ENCODE measurements at places on chromosomes 7 and 10. TPM values are rescaled to one million over a fixed set of nuclear protein-coding genes. Genes with fewer than 3 reads are reported as not detected.

DNA sequence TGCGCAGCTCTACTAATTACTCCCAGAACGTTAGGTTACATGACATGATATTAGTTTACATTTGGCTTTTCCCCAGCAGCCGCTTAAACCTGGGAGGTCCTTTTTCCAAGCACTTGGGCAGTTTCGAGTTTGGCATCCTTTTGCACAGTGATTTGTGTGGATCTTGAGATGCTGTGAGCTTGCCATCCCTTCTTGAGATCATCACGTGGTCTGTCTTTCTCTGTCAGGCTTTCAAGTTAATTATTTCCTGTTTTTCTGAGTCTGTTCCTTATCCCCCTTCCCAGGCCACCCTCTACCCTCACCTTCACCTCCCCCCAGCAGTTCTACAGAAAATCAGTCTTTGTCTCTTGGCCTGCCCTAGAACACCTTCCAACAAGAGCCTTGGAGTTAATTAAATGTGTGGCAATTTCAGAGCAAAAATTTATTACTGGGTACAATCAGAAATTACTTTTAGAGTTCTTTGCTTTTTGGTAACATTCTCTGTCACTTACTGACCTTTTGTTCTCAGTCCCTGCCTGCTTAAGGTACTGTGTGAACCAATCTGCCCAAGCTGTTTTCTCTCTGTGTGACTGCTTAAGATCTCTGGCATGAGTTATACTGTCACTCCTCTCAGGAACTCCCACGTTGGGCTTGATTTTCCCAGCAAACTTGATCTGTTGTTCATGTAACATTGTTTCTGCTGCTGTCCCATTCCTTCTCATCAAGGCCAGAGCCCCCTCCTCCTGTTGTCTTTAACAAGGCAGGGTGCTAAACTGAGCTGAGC lies 3.1 kb upstream of the SLF2 start:
- DNase-seq, result no peak

DNA sequence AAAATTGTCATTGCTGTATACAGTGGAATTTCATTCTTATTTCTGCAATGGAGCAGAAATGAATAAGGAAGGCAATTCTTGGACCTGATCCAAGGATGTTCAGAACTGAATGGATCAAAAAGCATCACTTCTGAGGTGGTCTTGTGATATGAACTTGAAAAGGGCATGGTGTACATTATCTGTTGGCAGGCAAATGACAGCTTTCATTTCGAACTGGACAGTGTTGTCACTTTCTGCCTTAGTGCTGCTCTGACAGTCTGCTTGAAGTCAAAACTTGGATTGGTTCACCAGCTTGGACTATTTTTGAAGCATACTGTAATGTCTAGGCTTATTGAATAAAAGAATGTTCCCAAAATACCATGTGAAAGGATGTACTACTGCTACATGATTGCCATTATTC lies 52.0 kb downstream of the VCL start:
- DNase-seq, result no peak

DNA sequence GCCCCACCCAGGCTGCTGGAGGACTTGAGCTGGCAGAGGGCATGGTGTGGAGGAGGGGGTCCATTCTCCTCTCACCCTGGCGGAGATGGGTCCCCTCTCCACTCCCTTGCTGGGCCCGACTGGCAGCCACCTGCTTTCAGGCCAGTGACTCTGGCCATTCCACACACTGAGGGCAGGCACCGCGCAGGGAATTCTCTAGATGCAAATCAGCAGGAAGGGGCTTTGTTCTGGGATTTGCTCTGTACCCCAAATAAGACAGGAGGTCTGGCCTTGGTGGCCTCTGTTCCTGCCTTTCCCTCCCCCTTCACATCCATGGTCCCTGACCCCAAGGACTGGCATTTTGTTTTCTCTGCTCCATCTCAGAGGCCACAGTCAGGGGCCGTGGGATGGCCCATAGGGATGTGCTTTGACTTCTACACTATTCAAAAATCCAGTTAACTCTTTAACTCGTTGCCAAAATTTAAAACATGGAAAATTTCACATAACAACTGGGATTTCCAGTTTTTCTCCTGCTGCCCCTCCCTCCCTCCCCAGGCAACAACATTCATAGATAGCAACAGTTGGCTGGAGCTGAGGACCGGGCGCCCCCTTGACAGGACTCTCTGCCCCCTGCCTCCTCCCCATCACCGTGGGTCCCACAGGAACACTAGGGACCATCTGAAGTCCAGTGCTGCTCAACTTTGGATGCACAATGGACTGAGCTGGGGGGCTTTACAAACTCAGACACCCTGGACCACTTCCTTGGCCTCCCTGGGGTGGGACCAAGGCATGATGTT lies 33.9 kb downstream of the PPIF start:
- DNase-seq, result no peak

DNA sequence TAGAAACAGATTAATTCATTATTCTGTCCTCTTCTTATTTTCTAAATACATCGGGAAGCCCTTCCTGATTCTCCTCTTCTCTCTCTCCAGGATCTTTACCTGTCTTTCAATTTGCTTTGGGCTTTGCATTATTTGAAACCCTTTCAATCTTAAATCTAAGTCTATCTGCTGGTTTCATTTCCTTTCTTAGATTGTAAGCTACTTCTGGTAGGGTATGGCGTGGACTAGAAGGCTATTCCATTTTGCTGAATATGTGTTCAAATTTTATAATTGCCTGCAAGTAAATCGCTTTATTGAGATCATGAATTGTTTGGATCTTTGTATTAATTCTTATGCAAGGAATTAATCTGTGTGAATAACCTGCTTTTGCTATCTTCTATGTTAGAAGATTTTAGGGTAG lies 11.1 kb downstream of the STAM start:
- no peak for DNase-seq

DNA sequence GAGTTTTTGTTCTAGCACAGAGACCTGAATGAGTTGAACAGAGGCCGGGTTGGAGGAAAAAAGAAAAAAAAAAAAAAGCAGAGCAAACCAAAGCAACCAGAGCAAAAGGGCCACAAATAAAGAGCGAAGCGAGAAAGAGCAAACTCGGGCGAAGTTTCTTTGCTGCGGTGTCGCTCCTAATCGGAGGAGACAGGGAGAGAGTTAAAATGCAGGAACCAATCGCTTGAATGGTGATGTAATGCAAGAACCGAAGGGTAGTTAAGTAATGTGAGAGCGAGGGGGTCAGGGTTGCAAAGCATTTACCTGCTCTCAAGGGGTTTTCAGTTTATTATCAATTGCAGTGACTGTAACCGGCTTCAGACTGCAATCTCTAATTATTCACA lies 271.7 kb downstream of the TRIL start:
- DNase-seq, result no peak

GRCh38 chr7:26321435-26321834 lies 29.8 kb downstream of the SNX10 start:
- DNase-seq, result no peak

GRCh38 chr7:30464231-30464671 lies 14.3 kb downstream of the NOD1 start:
- no peak for DNase-seq

GRCh38 chr7:47648275-47648925 lies 66.5 kb upstream of the TNS3 start:
- DNase-seq, result no peak

DNA sequence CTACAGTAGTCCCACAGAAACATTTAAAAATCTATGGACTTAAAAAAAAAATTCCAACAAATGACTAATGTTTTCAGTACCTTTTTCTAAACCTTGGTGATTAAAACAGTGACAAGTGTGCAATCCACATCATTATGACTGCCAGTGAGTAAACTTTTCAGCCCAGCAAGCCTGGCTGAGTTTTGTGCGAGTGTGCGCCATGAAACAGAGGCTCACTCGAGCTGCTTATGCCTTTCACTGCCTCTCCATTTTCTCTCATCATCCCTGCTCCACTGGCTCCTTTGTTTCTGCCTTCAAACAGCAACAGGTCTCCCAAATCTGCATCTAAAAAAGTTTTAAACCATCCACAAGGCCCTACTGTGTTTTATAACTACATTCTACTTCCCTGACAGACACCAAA lies 105.8 kb downstream of the USP6NL start:
- DNase-seq, result peak; percentile 49

DNA sequence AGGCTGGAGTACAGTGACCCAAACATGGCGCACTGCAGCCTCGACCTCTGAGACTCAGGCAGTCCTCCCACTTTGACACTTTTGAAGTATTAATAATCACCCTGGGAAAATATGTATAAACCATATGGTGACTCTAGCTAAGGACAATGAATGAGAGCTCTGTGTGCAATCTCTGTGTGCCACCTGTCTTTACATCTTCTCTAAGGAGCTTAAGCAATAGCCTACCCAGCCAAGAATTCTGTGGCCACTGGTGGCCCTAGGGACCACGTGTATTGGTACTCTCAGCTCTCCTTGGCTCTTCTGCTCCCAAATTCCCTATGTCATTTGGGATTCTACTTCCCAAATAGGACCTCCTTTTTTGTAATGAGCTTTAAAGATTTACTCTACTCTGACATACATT lies 23.7 kb downstream of the FGF8 start:
- no peak for DNase-seq

DNA sequence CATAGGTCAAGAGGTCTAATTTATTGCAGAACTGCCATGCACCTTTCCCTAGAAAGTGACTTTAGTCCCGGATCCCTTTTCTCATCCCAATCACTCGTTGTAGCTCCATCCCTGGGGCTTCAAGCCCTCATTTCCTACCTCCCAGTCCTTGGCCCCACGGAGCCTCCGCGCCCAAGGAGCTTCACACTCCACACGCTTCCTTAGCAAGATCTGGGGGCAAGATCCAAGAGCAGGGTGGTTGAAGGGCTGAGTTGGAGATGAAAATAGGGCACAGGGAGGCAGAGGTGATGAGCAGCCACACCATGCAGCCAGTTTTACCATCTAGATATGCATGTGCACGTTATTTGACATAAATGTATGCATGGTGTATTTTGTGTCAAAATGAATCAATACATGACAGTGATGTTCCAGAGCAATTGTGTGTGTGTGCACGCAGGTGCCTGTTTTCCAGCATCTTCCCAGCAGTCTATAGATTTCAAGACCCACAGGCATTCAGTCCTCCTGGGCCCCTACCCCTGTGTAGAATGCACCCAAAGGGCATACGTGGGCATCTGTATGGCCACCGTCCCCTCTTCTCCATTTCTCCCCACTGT lies 6.0 kb upstream of the TRPV6 start:
- DNase-seq, result no peak

- DNase-seq, result no peak
Observed at GRCh38 chr10:15428681-15429080, 57.6 kb upstream of the FAM171A1 start.

- DNase-seq, result no peak
Observed at GRCh38 chr7:157503229-157503628, 166.4 kb downstream of the DNAJB6 start.

DNA sequence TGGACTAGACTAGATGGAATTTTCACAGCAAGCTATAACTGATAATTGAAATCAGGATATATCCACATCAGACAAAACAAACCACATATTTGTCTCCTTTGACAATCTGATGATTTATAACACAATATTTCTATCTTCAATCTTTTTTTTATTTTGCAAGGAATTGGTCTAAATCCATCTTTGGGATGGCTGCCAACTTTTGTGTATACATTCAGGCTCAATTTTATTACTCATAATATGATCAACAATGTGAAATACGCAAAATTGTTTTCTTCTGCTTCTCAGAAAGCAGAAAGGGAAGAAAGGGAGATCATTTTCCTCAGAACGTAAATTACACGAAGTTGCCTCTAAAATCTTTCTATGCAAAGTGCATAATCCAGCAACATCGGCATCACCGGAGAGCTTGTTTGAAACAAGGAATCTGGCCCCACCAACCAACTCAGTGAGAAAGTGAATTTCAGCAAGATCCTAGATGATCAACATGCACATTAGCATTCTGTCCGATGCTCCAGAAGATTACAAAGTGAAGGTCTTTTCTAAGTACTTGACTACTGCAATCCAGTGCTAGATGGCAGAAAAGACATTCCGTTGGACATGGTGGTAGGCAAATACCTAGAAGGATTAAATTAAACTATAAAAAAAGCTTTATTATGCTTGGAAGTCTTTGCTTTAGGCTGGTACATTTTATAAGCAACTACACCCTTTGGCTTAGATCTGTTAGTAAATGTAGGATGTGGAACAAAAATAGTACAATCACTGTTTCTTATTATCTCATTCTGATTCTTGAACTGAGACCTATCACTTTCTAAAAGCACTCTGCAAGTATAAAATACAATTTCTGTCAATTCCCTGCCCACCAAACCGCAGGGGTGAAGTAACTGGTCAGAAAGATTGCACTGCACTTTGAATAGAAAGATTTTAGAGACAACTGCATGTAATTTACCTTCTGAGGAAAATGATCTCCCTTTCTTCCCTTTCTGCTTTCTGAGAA lies 126.4 kb upstream of the RSU1 start:
- DNase-seq, result no peak

- peak; percentile 64 for DNase-seq
Observed at GRCh38 chr10:97553575-97554031, 19.0 kb upstream of the ANKRD2 start.

- DNase-seq, result peak; percentile 86
Observed at GRCh38 chr7:102425639-102426267, 7.6 kb upstream of the ORAI2 start.

DNA sequence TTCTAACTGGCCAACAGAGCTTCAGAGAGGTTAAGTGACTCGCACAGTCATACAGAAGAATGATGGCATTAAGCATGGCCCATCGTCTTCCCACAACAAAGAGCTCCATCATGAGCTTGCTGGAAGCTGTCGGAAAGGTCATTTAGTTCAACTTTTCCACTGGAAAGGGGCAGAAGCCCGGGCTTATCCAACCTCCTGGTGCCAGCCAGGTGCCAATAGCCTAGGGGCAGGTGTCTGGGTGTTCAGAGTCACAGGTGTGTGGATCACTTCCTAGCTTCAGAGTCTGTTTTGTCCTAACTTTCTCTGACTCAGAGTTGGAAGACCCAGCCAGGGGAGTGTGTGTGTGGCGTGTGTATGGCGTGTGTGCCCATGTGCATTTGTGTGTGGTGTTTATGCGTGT lies 1.3 kb upstream of the TRPV6 start:
- DNase-seq, result no peak

GRCh38 chr10:75029857-75030256 lies 81.6 kb upstream of the SAMD8 start:
- no peak for DNase-seq

DNA sequence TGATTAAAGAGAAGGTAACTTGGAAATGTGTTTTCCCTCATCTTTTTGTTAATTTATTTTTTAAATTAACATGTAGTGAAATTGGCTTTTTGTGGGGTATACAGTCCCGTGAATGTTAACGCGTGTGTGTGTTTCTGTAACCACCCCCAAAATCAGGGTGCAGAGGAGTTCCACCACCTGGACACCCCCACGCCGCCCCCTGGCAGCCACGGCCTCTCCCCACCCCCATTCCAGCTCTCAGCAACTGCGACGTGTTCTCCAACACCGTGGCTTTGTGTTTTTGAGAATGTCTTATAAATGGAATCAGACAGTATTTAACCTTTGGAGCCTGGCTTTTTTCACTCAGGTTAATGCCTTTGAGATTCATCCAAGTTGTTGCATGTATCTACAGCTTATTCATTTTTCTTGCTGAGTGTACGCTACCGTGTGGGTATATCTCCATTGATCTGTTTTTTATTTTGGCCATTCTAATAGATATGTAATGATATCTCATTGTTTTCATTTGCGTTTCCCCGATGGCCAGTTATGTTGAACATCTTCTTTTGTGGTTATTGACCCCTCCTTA lies 218.8 kb downstream of the EBF3 start:
- DNase-seq, result no peak

GRCh38 chr7:151745706-151746105 lies 131.2 kb downstream of the PRKAG2 start:
- no peak for DNase-seq

SLC18A2 gene
- total RNA-seq, result 0.12 TPM

VKORC1L1 gene
- 13.1 TPM for total RNA-seq

ATP5F1C gene
- total RNA-seq, result 287 TPM

RBAK gene
- total RNA-seq, result 14.8 TPM

TEX36 gene
- not detected for total RNA-seq

OLAH gene
- 3.5 TPM for total RNA-seq

FOXI2 gene
- total RNA-seq, result not detected

MSS51 gene
- total RNA-seq, result 3.5 TPM

ADRB1 gene
- total RNA-seq, result not detected
